ENCODE measurements at places on chromosomes 3 and 15. TPM values are rescaled to one million over a fixed set of nuclear protein-coding genes. Genes with fewer than 3 reads are reported as not detected.

The TEX264 gene
- 48.2 TPM for total RNA-seq

The NPAP1 gene
- total RNA-seq: not detected

The COL8A1 gene
- total RNA-seq: not detected

The THRB gene
- not detected for total RNA-seq

The CEMIP gene
- total RNA-seq: not detected

The TMOD2 gene
- total RNA-seq: 10.0 TPM

The UBAP1L gene
- 3.5 TPM for total RNA-seq

The WNT5A gene
- not detected for total RNA-seq

DNA sequence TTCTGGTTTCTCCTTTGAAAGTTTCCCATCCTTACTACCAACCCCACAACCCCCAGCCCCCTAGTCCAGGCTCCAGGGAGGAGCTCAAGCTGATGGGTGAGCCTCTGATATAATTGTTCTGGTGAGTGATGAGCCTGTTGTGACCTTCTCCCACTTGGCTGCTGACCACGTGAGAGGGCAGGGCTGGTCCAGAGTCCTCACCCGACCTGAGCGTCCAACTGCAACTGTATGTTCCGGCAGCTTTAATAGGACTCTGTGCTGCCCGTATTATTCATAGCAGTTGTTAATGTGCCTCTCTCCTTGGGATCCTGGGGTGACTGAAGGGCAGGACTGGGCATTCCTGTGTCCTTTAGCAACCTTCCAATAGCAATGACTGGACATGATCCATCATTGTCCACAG, 56.2 kb downstream of the B3GNT5 start:
- DNase-seq: no peak

DNA sequence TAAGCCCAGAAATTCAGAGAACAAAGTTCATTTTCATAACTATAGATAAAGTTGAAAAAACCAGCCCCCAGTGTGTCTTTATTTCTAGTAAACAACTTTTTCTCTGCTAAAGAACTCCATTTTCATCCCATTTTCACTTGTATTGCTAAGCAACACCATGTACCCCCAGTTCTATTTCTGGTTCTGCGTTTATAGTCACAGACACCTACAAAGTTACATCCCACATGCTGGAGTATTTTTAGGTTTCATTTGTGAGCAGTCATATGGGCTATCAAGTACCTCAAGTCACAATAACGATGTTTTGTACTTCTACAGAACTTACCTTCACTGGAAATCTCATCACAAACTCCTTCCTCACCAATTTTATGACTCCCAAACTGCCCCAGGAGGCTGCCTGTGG, 236.5 kb downstream of the RSL24D1 start:
- DNase-seq: no peak

- no peak for DNase-seq
Measured at GRCh38 chr3:58534592-58535494, 2.1 kb downstream of the ACOX2 start.

DNA sequence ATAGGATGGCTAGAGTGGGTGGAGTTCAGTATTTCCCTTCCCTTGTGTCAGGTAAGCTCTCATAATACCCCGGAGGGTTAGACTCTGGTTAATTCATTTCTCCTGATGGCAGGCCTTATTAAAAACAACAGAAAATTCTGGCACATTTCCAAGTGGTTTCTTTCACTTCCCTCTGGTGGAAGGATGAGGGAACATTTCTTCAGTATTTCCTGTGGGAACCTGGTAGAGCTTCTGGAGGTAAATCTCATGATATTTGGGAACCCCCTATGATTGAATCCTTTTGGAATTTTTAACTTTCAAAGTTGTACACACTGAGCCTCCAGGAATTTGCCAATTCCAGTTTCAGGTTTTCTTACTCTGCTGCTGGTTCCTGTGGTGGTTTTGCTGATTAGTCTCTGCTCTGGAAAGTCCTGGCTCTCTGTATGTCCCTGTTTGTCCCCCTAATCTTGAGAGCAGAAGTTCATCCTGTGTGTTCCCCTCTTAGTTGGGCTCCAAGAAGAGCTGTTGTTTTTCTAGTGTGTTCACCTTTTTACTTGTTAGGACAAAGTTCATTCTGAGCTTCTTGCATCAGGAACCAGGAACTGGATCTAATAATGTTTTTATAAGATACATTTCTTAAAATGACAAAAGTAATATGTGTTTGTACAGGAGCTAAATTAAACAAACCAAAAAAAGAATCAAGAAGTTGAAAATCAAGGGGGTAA, 12.1 kb downstream of the CHRNA7 start:
- no peak for DNase-seq

DNA sequence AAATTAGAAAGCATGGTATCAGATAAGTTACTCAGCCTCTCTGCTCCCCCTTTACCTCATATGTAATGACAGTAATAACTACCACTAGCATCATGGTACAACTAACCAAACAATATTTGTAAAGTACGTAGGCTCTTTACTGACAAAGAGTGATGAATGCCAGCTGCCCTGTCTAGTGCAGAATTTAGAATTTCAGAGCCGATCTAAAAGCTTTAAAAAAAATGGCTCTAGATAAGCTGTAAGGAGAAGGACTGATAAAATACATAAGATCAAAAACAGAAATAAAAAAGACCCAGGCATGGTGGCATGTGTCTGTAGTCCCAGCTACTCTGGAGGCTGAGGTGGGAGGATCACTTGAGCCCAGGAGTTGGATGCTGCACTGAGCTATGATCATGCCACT, 424.1 kb downstream of the MAGI1 start:
- no peak for DNase-seq

DNA sequence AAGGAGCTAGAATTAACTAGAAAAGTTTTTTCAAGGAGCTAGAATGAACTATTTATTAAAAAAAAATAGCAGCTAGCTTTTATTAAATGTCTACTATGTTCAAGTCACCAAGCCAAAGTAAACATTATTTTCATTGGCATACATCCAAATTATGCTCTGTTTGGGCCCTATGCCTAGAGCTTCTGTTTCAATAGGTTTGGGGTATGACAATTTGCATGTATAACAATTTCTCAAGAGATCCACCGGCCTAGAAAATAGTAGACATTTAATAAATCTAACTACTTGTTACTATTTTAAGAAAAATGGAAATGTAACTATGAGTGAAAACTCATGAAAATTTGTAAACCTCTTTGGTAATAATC, 8.0 kb downstream of the GABRR3 start:
- no peak for DNase-seq

DNA sequence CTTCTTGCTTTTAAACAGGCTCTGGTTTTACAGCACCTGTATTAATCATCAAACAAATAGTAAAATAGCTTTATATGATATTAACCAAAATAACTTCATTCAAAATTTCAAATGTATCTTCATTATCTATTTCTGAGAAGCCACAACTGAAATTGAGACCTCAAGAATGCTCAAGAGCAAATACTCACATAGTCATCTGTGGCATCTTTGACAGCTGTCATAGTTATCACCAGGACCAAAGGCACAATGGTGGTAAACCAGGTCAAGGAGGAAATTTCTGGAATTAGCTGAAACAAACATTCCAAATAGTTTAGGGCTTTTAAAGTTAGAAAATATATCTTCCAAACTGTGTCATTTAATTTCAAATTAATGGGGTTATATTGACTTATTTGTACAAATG, 74.6 kb downstream of the ATP8B4 start:
- no peak for DNase-seq

GRCh38 chr3:56826831-56827722, 25.3 kb upstream of the ARHGEF3 start:
- DNase-seq: no peak

- no peak for DNase-seq
Measured at GRCh38 chr3:46090161-46090591, 62.9 kb upstream of the XCR1 start.

DNA sequence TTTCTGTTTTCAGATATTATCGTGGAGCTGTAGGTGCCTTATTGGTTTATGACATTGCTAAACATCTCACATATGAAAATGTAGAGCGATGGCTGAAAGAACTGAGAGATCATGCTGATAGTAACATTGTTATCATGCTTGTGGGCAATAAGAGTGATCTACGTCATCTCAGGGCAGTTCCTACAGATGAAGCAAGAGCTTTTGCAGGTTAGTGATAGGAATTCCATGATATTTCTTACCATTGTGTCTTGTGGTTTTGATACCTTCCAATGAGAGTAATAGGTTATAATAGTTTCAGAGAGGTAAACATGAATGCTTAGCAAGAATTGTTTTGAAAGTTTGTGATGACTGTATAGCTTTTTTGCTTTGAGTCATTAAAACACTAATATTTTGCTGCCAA, 8.5 kb downstream of the RAB11A start:
- no peak for DNase-seq

DNA sequence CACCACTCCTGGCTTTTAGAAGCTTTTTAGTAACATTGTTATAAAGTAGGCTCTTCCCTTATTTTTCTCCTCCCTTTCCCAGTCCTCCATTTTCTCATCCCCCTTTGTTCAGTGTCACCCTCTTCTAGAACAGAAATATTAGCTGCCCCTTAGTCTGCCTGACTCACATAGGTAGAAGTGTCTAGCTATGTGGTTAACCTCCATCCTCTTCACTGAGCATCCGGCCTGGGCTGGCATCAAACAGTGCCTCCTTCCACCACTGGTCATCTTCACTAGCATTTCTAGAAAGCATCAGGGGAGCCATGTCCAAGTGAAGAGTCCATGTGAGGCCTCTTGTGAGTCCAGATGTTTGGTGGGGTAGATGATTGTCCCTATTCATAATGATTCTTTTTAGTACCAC, 70.0 kb upstream of the SKOR1 start:
- no peak for DNase-seq

GRCh38 chr3:45964139-45964538, 20.9 kb downstream of the CXCR6 start:
- no peak for DNase-seq

- no peak for DNase-seq
Measured at GRCh38 chr3:102195198-102195948, 239.4 kb upstream of the ZPLD1 start.

DNA sequence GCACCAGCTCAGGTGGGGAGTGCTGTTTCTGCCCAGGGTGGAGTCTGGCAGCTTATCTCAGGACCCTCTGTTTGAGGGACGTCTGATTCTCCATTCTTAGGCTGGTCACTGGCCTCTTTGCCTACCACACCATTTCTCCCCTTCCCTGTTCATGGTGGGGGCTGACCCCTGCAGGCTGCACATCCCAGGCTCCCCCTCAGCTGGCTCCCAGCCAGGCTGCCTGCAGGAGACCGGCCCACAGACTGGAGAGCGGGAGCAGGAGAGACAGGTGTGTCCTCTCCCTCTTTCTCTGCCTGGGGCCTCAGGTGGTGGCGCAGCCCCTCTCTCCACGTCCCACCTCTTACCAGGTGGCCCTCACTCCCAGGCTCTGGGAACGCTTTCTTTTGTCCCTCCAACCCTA, 60.8 kb downstream of the RAB11A start:
- no peak for DNase-seq

DNA sequence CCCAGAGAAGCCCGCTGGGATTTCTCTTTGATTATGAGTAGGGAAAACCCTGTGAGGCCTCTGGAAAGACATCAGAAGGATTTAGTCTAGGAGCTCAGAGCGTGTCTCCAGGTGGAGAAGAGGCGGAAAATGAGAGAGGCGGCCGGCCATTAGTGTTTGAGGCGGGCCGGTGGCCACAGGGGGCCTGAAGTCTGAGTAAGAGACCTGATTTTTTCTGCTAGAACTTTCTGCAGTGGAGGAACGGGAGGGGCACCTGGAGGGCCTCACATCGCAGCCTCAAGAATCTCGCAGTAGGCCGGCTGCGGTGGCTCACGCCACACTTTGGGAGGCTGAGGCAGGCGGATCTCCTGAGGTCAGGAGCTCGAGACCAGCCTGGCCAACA, 28.5 kb downstream of the KLHDC8B start:
- no peak for DNase-seq
